Stimulated activated CD8-positive, alpha-beta memory T cell treated with anti-CD3 and anti-CD28 coated beads, Interleukin-15, amount 100 ng/mL, for 48 hours (primary cell): ENCODE measurements at places on chromosomes 1 and 21.

DNA sequence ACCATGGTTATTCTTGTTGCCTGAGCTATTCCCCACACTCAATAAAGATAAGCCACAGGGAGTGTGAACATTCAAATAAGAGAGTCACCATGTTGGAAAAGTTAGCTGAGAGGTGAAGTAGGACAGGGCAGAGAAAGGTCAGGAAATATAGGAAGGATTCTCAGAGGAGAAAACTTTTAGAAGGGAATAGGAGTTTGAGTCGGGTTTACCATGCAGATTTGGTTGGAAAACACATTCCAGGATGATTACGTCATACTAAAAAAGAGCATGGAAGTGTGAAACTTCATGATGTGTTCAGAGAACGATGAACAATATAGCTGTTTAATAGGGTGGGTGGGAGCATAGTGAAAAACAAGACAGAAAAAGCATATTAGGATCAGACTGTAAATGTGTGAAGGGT lies 1125.3 kb upstream of the ADGRL2 start:
- no peak for DNase-seq

DNA sequence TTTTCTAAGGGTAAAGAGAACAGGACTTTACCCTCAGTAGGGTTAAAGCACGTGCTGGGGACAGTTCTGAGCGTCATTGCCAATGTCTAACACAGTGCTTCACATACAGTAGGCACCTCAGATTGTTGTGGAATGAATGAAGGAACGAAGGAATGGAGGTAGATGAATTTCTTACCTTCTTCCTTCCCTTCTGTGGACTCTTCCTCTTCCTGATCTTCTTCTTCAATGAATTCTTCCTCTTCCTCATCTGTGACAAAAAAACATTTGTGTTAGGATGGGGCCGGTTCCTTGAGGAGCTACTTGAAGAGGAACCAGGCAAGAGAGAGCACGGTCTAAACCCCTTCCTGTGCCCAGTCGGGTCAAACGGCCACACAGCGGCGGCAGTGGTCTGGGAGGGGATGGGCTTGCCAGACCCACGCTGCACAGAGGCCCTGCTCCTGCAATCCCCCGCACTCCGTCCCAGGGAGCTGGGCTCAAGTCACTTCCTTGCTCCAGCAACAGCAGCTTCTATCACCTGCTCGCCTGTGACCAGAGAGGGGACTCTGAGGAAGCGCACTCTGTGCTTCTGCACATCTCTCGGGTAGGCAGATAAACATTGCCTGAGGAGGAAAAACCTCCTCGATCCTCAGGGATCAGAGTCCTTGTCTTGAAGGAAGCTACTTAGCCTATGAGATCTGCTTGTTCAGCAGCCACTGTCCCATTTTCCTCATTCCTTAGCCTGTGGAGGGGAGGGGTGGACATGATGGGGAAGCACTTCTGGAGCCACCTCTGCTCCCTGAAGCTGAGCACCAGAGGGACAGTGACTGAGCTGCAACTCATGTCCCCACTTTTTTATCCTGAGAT lies 8.0 kb upstream of the SLC30A2 start:
- DNase-seq = no peak

GRCh38 chr21:25080661-25081060 lies 526.6 kb downstream of the MRPL39 start:
- DNase-seq = no peak

GRCh38 chr1:245255783-245256182 lies 101.0 kb downstream of the KIF26B start:
- DNase-seq = no peak

DNA sequence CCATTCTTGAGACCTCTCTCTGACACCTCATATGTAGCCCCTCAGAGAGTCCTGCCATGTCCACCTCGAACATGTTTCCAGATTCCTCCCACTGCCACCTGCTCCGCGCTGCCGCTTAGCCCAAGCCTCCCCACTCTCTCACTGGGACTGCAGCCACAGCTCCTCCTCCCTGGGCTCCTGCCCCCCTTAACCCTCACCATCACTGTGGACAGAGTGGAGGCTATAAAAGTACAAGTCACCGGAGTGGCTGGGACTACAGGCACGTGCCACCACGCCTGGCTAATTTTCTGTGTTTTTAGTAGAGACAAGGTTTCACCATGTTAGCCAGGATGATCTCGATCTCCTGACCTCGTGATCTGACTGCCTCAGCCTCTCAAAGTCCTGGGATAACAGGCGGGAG lies 77.0 kb downstream of the VWA5B1 start:
- no peak for DNase-seq

DNA sequence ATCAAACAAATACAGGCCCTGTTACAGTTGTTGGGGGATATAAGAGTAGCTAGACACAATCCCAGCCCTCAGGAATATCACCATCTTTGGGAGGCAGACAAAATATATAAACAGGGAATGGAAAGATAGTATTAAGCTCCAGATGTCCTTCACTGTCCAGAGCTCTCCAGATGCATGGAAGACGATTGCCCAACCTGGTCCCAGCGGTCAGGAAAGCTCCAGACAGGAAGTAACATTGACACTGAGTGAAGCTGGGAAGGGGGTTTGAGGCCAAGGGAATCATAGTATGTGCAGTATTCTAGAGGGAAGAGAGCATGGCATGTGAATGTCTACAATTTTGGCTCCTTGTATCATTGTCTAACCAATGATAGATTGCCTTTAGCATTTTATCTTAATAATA lies 173.9 kb upstream of the HOOK1 start:
- no peak for DNase-seq

DNA sequence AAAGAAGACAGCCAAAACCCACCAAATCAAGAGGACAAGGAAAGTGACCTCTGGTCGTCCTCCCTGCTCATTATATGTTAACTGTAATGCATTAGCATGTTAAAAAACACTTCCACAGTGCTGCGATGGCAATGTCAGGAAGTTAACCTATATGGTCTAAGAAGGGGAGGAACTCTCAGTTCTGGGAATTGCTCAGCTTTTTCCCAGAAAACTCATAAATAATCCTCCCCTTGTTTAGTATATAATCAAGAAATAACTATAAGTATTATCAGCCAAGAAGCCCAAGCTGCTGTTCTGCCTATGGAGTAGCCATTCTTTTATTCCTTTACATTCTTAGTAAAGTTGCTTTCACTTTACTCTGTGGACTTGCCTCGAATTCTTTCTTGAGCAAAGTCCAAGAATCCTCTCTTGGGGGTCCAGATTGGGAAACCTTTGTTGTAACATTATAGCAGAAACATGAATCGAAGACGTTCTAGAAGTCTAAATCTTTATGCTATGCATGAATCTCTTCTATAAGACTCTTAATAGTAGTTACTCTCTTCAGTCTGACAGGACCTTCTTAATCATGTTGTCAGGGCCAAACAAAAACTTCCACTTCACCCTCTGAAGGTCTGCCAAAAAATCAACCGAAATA lies 110.0 kb upstream of the VANGL1 start:
- no peak for DNase-seq

DNA sequence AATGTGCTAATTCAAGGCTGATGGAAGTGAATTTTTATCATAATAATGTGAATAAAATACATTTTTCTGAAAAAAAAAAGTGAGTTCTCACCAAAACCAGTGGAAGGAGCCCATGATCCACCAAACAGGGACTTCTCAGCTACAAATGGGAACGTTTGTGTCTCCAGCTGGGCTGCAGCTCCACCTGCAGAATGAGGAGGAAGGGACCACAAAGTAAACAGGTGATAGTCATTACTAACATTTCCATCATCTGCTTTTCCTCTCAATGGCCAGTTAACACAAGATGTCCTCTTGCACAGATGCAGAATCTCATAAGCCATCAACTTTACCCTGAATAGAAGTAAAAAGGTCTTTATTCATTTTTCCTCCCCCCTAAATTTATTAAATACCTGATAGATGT lies 246.2 kb downstream of the MRPL39 start:
- DNase-seq = no peak

DNA sequence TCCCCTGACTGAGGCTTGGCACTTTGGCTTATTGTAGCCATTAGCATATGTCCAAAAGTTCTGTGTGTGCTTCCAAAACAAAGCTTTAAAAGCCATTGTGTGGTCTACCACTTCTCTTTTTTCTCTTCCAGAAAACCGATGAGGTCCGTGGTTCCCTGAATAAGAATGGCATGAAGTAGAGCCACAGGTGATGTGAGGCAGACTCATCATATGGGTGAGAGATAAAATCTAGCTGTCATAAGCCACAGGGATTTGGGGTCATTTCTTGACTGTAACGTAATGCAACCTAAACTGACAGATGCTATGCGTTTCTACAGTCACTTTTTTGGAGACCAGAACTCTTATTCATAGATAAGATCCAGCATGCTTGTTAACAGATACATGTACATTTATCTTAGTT lies 7.0 kb upstream of the GREM2 start:
- DNase-seq = no peak

DNA sequence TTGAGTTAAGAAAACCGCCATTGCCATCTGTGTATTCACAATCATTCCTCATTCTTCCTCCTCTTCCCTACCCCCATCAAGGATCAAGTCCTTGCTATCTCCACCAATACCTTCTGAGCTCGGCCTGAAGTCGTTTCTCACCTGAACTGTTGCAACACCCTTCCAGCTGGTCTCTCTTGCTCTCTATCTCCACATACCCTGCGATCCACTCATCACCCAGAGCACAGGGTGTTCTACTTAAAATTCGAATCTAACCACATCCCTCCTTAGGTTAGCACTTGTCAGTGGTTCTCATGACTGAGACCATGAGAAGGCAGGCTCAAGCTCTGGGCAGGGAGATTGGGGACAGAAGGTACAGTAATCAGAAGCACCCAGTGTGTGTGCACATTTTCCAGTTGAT lies 4.6 kb downstream of the IVL start:
- DNase-seq = no peak

- DNase-seq = no peak
These were observed 23.7 kb upstream of the GREM2 start for GRCh38 chr1:240635466-240636256.

GRCh38 chr1:109241344-109241743 lies 8.0 kb upstream of the CELSR2 start:
- DNase-seq = no peak

DNA sequence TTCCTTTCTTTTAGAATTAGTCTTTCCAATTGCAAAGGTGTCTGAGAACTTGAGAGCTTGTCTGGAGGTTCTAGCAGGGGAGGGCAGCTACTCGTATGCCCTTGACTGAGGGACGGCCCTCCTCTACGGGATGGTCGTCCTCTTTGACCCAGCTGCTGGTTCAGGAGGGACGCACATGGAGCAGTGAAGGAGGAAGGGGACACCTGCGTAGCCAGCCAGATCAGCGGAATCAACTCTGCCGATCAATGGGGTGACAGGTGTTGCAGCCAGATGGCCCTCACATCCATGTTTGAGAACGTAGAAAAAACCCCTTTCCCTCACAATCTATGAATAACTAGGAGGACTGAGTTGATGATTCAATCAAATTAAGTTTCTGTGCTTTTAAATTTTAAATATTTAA lies 15.7 kb upstream of the A3GALT2 start:
- DNase-seq = no peak

- no peak for DNase-seq
These were observed 82.7 kb downstream of the TAS1R2 start for GRCh38 chr1:18776777-18777176.

DNA sequence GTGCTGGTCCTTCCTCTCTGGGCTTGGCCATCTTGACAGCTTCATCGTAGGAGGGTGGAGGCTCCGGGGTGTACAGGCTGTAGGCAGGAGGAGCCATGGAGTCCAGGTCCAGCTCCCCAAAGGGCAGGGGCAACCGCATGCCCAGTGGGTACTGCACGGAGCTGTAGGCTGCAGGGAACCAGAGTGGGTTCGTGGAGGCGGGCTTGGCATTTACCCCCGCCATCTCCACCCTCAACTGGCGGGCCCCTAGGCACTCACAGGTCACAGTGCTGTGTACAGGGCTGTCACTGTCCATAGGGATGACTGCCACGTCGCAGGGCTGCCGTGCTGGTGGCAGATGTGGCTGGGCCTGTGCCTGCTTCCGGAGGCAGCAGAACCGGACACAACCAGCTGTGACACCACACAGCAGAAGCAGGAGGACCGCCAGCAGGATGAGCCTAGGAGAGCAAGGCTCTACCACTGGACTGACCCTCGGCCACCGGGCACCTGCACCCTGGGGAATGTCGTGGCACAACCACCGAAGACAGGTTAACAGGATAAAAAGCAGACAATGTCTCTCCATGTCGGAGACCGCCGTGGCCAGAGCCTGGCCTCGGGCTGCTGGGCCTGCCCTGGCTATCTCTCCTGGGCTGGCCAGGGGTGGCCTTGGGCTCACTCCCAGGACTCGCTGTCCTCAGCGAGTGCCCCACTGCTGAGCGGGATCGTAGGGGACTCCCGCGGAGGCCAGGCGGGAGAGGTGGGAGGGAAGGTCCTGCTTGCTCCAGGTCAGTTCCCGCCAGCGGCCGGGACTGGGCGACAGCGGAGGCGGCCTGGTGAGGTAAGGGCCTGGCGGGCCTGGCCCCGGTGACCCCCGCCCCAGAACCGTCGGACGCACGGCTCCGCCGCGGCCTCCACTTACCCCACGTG lies 831 bp downstream of the TMEM52 start:
- no peak for DNase-seq

DNA sequence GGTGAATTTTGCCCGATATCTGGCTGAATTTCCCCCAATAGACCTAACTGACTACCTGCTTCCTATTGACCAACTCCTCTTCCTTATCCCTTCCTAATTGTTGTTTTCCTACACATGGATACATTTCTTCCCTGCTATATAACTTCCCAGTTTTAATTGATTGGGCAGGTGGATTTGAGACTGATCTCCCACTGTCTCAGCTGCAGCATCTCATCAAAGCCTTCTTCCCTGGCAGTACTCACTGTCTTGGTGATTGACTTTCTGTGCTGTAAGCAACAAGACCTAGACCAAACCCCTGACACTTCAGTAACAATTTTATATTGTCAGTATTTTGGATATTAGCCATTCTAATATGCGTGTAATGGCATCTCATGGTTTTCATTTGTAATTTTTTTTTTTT lies 11.3 kb upstream of the PLA2G2A start:
- no peak for DNase-seq

DNA sequence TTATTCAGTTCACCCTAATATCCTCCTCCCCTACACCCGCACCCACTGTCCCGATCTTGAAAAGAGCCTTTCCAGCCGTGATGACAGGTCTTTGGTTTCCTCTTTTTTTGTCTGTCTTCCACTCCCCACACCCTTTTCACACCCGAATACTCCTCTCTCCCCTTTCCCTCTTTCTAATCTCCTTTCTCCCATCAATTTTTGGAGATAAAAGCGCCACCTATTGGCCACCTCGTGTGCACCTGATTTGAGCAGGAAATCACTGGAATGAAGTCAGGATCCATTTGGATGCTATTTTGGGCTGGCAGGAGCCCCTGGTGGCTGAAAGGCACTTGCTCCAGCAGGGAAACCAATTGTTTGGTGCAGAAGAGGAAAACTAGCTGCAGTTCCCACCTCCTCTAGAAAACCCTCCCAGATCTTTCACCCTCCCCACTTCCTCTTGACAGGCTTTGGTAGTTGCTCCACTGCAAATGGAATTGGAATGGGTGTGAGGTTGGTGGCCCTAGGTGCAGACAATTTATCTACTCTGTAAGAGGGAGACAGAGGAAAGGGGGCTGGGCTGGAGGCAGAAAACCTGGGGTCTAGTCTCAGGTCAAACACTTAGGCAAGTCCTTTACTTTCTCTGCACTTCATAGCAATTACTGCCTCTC lies 8.4 kb downstream of the FOXE3 start:
- no peak for DNase-seq
